ENCODE measurements at places on chromosomes 7 and 10. TPM values are rescaled to one million over a fixed set of nuclear protein-coding genes. Genes with fewer than 3 reads are reported as not detected.

The DUSP5 gene
- total RNA-seq: 4.9 TPM

- DNase-seq: no peak
Measured at GRCh38 chr10:124612611-124613498, 131.3 kb downstream of the FAM53B start.

DNA sequence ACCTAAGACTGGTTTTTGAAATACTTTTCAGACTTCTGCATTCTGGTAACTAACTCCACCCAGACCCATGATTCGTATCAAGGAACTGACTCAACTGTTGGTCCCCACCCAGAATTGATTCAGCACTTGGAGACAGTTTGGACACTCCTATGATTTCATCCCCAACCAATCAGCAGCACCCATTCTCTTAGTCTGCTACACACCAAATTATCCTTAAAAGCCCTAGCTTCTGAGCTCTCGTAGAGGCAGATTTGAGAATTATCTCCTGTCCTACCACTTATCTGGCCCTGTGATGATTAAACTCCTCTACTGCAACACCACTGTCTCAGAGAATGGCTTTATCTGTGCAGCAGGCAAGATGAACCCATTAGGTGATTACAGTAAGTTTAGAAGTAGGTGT lies 7.7 kb upstream of the GSTO1 start:
- no peak for DNase-seq

DNA sequence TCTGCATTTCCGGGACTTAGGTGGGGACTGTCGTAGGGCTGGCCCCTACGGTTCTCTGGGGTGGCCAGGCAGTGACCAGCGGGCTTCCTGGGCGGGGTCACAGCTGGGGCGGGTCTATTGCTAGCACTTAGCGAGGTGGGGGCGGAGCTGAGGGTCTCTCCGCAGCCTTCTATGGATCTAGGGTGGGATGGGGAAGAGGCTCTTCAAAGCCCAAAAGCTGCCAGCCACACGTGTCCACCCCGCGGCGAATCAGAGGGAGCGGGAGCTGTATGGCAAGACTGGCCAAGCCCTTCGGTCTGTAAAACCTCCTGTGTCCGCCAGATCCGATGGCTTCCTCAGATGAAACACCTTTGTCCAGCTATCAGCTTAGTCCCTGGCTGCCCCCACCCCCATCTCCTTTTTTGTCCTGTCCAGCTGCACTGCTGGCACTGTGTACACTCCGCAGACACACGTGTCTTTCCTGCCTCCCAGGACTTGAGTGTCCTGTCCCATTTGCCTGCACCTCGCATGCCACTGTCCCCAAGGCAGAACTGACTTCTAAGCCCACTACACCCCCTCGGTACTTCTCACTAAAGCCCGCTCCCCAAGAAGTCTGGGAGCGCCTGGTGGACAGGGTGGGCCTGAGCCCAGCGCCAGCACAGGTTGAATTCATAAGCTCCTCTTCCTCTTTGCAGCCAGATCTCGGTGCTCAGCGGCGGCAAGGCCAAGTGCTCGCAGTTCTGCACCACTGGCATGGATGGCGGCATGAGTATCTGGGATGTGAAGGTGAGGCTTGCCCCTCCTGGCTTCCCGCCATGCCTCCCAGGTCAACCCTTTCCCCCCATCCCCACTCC lies 14.8 kb downstream of the PDAP1 start:
- DNase-seq: peak; percentile 74

The WDR86 gene
- 26.1 TPM for total RNA-seq

The EXOC4 gene
- 66.6 TPM for total RNA-seq

GRCh38 chr10:209357-209756 lies 74.1 kb downstream of the ZMYND11 start:
- DNase-seq: no peak

- no peak for DNase-seq
Measured at GRCh38 chr10:125708971-125709503, 10.5 kb upstream of the EDRF1 start.

DNA sequence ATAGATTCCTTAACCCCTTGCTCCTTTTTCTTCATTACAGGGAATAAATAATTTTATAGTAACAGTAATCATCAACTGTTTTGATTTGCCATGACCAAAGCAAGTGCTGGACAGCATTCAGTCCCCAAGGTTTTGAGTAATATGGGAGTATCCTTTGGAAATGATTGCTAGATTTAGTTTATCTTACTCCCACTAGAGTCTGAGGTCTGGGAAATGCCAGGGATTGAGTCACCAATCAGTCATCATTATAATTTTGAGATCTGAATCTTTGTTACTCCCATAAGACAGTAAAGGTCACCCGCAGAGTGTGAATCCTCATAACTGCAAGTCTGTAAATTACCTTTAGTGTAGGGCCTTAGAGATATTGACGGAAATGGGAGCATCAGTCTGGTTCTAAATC lies 133.7 kb upstream of the SEMA3E start:
- no peak for DNase-seq

The IMMP2L gene
- 34.7 TPM for total RNA-seq

DNA sequence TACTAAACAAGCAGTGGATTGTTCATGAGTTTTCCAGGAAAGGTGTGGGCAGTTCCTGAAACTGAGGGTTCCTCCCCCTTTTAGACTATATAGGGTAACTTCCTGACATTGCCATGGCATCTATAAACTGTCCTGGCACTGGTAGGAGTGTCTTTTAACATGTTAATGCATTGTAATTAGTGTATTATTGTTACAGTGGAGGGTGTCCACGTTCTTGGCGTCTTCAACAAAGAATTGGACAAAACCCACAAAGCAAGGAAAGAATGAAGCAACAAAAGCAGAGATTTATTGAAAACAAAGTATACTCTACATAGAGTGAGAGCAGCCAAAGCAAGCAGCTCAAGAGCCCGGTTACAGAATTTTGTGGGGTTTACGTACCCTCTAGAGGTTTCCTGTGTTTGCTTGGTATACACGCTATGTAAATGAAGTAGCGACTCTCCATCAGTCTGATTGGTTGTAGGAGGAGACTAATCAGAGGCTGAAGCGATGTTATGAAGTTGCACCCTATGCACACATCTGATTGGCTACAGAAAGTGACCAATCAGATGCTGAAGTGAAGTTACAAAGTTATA lies 175.2 kb downstream of the NSUN6 start:
- no peak for DNase-seq

The NEUROD6 gene
- total RNA-seq: not detected

GRCh38 chr10:86862786-86863483 lies 94.5 kb downstream of the MMRN2 start:
- DNase-seq: no peak

The MTPN gene
- 54.0 TPM for total RNA-seq

- no peak for DNase-seq
Measured at GRCh38 chr10:133405844-133406527, 12.0 kb downstream of the MTG1 start.

GRCh38 chr10:131532745-131533341 lies 221.3 kb upstream of the TCERG1L start:
- DNase-seq: no peak

- no peak for DNase-seq
Measured at GRCh38 chr7:151472644-151473380, 32.9 kb upstream of the CRYGN start.

- no peak for DNase-seq
Measured at GRCh38 chr10:103791858-103792257, 63.5 kb downstream of the SH3PXD2A start.

- DNase-seq: no peak
Measured at GRCh38 chr7:114670676-114671075, 251.2 kb upstream of the MDFIC start.

The NRF1 gene
- 26.0 TPM for total RNA-seq

GRCh38 chr10:110420401-110421193 lies 77.1 kb upstream of the DUSP5 start:
- DNase-seq: no peak

- no peak for DNase-seq
Measured at GRCh38 chr7:20307119-20307518, 23.6 kb upstream of the ITGB8 start.

The AKR1C8 gene
- total RNA-seq: not detected

DNA sequence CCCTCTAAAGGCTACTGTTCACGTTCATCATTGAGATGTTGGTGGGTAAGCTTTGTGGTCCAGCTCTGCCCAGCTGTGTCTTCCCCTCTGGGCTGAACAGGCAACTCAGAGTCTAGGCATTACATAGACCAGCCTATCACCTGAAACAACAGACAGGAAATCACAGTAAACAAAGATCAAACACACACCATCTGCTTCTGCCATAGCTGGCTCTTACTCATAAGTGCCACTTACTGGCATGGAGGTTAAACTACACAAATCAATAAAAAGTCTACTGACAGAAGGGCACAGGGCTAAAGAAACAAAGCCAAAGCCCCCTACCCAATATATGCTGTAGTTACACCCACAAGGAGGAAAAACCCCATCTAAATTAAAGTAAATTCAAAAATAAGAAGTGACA lies 35.0 kb downstream of the SEPTIN14 start:
- no peak for DNase-seq

GRCh38 chr10:18501629-18502028 lies 149.8 kb downstream of the NSUN6 start:
- DNase-seq: no peak

DNA sequence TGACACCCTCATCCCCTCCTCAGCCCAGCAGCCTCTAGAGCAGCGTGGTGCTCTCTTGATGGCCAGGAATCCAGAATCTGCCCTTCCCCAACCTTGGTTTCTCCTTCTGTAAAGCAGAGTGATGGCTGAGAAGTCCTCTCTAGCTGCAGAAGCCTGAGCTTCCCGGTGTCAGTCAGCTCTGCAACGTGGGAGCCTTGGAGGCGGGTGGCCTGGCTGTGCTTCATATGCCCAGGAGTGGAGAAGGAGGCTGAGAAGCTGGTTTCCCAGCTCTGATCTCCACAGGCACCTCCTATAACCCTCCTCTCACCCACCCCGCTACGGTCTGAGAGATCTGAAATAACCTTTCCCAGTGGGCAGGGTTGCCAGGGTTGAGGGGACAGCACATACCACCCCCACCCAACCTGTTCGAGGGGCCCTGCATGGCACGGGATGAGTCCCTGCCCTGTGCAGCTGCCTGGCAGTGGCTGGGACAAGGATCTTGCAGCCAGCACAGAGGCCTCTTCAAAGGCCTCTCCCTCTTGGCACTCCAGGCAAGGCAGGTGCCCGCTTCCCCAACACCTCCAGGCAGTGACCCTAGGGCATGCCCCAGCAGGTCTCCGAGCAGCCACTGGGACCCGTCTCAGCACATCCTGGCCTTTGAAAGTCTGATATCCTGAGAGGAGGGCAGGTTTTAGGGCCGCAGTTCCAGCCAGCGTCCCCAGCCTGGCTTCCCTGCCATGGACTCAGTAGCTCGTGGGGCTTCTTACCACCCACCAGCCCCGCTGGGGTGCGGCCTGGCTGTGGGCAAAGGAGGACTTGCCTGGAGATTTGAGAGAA lies 18.3 kb upstream of the SLC29A3 start:
- no peak for DNase-seq

- no peak for DNase-seq
Measured at GRCh38 chr7:7916064-7916463, 52.5 kb upstream of the GLCCI1 start.

GRCh38 chr10:75586814-75587213 lies 155.4 kb downstream of the LRMDA start:
- DNase-seq: no peak

- DNase-seq: no peak
Measured at GRCh38 chr10:90930971-90931871, 10.3 kb upstream of the ANKRD1 start.

The FAM221A gene
- 5.0 TPM for total RNA-seq

GRCh38 chr10:50625649-50626132 lies 1.9 kb upstream of the SGMS1 start:
- DNase-seq: no peak
